ENCODE measurements at places on chromosomes 16 and 17.

GRCh38 chr17:60528828-60529227, 2.8 kb upstream of the APPBP2 start:
- DNase-seq: no peak

GRCh38 chr16:8355675-8356074, 234.6 kb downstream of the TMEM114 start:
- no peak for DNase-seq

GRCh38 chr16:88084881-88085280, 133.6 kb downstream of the BANP start:
- no peak for DNase-seq

DNA sequence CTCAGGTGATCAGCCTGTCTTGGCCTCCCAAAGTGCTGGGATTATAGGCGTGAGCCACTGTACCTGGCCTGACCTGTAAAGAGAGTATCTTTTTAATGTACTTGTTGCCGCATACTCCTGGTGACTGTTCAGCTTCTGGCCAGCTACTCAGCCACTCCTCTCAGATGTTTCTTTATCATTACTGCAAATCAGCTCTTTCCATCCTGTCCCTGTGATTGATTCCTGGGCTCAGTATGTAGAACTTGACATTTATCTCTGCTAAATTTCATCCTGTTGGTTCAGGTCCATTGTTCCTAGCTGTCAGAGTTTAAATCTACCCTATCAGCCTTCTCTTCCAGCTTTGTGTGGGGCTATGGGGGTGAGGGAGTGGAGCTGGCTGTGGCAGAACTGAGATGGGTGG, 211.5 kb upstream of the ASIC2 start:
- DNase-seq: no peak

- DNase-seq: no peak
Measured at GRCh38 chr17:41116297-41116696, 1.9 kb downstream of the KRTAP4-11 start.

DNA sequence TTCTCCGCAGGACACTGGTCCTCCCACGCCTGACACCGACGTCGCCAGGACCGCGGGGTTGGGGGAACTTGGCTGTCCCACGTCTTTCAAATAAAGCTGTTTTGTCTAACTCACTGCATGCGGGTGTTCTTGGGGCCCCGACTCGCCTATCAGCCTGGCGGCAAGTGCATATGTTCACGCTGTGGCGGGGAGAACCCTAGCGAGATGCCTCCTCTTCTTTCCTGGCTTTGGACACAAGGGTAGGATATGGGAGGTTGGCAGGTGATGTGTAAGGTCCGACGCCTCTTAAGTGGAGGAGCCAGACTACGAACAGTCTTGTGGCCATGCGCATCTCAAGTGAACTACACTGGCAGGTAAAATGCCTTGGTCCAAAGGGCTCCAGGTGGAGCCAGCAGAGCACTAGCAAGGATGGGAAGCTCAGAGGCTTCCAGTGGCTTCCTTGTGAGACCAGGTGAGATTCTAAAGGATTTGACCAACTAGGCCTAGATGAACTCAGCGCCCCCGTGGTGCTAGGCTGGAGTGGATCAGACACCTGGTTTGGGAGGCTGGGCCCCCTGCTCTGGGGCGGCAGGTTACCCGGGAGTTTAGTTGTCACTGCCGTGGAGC, 873 bp upstream of the RPS2 start:
- DNase-seq: no peak
